ENCODE measurements at places on chromosomes 7 and 10. TPM values are rescaled to one million over a fixed set of nuclear protein-coding genes. Genes with fewer than 3 reads are reported as not detected.

HMX2 gene
- 2.7 TPM for polyA plus RNA-seq

DNA sequence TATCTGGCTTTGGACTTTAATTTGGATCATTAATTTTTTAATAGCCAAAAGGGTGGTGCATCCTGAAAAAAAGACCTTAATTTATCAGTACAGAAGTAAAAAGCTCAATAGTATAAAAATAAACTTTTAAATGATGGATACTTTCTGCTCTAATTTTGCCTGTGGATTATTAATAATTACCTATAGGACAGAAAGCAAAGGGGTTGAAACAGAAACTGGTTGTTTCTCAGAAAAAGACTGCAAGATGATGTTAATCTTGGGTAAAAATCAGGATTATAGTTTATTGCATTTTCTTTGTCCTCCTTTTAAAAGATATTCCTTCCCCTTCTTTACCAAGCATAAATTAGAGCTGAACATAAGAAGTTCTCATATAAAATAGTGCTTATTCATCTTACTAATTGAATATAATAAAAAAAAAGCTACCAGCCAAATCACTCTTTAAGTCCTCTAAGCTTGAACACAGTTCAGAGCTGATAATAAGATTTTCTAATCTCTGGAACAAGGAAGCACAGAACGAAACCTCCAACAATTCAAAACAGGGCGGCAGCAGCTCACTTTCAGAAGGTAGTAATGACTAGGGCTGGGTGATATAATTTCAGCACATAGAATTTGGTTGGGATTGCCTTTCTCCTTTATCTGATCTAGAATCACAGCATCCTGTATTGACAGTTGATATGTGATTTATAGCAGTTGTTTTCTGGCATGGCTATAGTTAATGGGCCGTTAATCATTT lies 8.1 kb upstream of the GPR85 start:
- no peak for DNase-seq

GRCh38 chr7:70703785-70704184 lies 428.2 kb upstream of the GALNT17 start:
- no peak for DNase-seq

DNA sequence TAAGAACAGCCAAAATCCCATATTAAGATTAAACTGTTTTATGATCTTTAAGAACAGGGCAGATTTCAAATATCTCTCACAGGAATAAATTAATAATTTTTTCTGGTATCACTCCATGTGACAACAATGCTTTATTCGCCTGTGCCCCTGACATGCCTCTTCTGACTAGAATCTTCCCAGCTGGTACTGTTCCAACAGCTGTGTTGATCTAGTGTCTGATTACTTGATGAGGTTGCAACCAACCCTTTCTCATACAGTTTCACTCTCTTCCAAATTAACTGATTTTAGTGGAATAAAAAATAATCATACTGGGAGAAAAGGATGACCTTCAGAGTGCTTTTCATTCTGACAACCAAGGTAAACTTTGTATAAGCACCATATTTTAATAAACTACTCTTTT lies 151.9 kb downstream of the CHRM2 start:
- DNase-seq: no peak

GRCh38 chr10:133278577-133279265 lies 2.1 kb upstream of the ADAM8 start:
- no peak for DNase-seq

PLPP4 gene
- polyA plus RNA-seq: 8.5 TPM

- DNase-seq: no peak
These were observed 1.3 kb downstream of the SEC61G start for GRCh38 chr7:54757711-54758110.

GRCh38 chr7:132030086-132030568 lies 473.7 kb upstream of the PODXL start:
- no peak for DNase-seq
